ENCODE measurements at places on chromosomes 4 and X. TPM values are rescaled to one million over a fixed set of nuclear protein-coding genes. Genes with fewer than 3 reads are reported as not detected.

DNA sequence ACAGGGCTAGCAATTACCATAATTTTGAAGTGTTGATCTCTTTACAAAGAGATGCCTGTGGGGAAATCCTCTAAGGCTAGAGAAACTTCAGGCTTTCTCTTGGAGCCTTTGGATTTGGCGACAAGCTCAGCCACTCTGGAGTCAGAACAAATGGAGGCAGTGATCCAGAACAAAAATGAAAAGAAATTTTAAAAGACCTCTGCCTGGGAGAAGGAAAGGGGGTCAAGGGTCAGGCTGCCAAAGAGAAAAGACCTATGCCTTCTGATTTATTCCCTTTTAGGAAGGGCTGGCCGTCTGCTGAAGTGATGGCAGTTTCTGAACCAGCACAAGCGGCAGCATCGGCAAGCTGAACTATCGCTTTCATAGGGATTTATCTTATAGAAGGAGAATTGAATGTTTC lies 140.8 kb upstream of the SFRP2 start:
- H3K27me3 ChIP-seq, result no peaks in the 10 kb centered on the region
- no peak overlapping the region for H3K4me3 ChIP-seq
- no peak for DNase-seq
- peaks cover 5% of the 10 kb centered on the region for H3K4me1 ChIP-seq

The TSPAN6 gene
- total RNA-seq, result 37.9 TPM

- H3K4me3 ChIP-seq, result no peak overlapping the region
- no peaks in the 10 kb centered on the region for H3K27me3 ChIP-seq
- H3K36me3 ChIP-seq, result no peaks in the 10 kb centered on the region
- H3K27ac ChIP-seq, result no peak overlapping the region
- DNase-seq, result no peak
- H3K4me1 ChIP-seq, result no peaks in the 10 kb centered on the region
Observed at GRCh38 chrX:72373136-72373535, 67.4 kb upstream of the CITED1 start.

DNA sequence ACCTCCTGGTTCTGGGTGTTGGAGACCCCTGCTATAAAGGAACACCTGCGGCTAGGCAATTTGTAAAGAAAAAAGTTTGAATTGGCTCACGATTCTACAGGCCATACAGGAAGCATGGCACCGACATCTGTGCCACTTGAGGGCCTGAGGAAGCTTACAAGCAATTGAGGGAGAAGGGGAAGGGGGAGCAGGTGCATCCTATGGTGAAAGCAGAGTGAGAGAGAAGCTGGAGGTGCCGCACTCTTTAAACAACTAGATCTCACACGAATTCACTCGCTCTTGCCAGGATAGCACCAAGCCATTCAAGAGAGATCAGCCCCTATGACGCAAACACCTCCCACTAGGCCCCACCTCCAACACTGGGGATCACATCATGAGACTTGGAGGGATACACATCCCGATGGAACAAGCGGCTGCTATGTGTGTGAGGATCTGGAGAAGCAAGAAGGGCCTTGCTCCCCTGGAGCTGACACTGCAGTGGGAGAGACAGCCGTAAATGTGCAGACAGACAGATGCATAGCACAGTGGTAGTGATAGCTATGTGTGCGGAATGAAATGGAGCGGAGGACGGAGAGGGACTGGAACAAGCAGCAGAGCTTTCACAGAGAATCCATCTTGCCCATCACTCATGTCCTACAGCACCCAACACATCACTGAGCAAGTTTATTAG lies 60.7 kb upstream of the HELT start:
- H3K27me3 ChIP-seq, result peaks cover 4% of the 10 kb centered on the region
- DNase-seq, result no peak
- no peak overlapping the region for H3K4me3 ChIP-seq
- no peaks in the 10 kb centered on the region for H3K36me3 ChIP-seq
- no peaks in the 10 kb centered on the region for H3K4me1 ChIP-seq
- H3K27ac ChIP-seq, result no peak overlapping the region

The PGRMC2 gene
- 97.8 TPM for total RNA-seq

The NSG1 gene
- total RNA-seq, result 42.7 TPM

- H3K4me3 ChIP-seq, result no peak overlapping the region
- peaks cover 3% of the 10 kb centered on the region for H3K36me3 ChIP-seq
Observed at GRCh38 chr4:87356832-87357526, 34.0 kb downstream of the HSD17B11 start.

The ADGRA3 gene
- 9.8 TPM for total RNA-seq

- no peaks in the 10 kb centered on the region for H3K27me3 ChIP-seq
- no peak overlapping the region for H3K4me3 ChIP-seq
- H3K36me3 ChIP-seq, result no peaks in the 10 kb centered on the region
- peak; percentile 19 for DNase-seq
- H3K4me1 ChIP-seq, result no peaks in the 10 kb centered on the region
Observed at GRCh38 chrX:149453030-149453429, 52.1 kb downstream of the IDS start.

DNA sequence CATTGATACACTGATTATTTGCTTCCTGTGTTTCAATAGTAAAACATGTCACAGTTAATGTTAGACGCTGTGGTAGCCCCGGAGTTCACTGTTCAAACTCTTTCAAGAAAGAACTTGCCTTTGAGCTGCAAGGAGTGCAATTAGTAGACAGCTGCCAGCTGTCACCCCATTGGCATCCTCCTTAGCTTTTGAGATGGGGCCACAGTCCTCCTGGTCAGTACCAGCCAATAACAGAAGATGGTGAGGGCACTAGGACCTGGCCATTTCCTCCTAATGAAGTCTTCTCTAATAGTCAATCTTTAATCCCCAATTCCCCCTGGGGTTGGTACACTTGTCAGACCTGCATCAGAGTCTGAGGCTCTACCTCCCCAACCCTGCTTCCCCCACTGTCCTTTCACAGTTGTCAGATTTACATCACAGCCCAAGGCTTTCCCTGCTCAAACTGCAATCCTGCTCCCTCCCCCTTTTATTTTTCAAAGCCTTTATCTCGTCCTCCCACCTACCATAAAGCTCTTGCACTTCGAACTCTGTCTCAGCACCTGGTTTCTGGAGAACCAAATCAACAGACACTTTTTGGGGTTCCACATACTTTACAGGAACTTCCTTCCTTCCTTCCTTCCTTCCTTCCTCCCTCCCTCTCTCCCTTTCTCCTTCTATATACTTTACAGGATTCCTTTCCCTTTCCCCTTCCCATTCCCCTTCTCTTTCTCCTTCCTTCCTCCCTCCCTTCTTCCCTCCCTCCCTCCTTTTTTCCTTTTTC lies 182.0 kb downstream of the RASL11B start:
- H3K36me3 ChIP-seq, result no peaks in the 10 kb centered on the region
- DNase-seq, result no peak
- no peaks in the 10 kb centered on the region for H3K27me3 ChIP-seq
- H3K4me1 ChIP-seq, result no peaks in the 10 kb centered on the region
- no peak overlapping the region for H3K4me3 ChIP-seq

DNA sequence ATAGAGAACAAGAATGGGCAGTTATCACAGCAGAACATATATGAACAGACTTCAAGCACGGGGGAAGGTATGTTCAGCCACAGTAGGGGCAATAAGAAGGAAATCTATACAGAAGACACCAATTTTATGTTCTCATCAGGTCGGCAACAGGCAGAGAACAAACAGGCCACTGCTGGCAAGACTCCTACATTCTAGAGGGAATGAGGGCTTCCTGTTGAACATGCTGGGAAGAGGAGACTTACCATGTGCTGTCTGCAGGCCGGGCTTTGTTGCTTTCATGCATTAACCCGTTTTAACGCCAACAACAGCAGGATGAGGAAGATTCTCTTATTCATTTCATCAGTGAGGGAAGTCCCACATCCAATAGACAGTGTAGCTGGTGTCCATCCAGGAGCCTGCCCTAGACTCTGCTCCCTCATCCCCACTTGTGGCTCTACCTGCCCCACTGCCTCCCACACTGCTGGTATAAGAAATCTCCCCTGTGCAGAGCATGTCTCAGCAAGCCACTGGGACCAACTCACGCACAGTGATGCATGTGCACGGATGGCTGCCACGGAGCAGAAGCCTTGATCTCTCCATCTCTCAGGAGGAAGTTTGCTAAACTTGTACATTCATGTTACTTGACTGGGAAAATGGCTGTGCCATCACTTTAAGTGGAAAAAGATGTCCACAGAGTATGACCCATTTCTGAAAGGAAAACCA lies 84.5 kb downstream of the ACOX3 start:
- H3K36me3 ChIP-seq, result no peaks in the 10 kb centered on the region
- no peak overlapping the region for H3K27ac ChIP-seq
- DNase-seq, result no peak
- no peaks in the 10 kb centered on the region for H3K27me3 ChIP-seq

The GAB1 gene
- 42.0 TPM for total RNA-seq

DNA sequence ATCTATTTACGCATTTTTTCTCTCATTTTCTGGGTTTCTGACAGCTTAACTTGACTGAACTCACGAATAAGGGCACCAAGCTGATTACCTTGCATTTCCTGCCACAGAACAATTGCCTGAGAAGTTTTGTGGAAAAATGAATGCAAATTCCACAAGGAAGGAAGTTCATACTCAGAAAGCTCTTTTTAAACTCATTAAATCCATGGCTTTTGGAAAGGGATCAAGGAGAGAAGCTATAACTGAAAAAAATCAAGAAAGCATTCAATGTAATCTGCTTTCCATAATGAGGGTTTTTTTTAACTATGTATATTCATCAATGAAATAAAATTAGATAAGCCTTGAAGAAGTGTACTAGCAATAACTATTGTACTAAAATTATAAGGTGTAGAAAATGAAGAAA lies 252.5 kb downstream of the GPM6A start:
- H3K27me3 ChIP-seq, result no peaks in the 10 kb centered on the region
- H3K4me3 ChIP-seq, result no peak overlapping the region
- DNase-seq, result no peak
- H3K4me1 ChIP-seq, result no peaks in the 10 kb centered on the region
- H3K36me3 ChIP-seq, result no peaks in the 10 kb centered on the region
- H3K27ac ChIP-seq, result no peak overlapping the region

The TLR6 gene
- total RNA-seq, result 9.9 TPM

DNA sequence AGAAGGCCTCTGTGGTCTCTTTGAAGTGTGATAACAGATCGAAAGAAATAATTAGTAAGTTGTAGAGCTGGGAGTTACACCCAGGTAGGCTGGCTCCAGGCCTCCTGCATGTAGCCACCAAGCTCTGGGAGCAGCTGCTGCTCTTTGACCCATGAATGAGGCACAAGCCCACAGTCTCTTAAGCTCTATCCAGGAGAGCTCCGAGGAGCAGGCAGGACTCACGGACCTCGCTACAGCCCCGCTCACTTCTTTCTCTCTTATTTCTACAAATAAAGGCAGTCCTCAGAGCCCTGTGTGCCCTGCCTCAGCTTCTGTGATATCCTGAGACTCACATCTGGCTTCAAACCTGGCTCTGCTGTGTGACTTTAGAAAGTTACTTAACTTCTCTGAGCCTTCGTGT lies 86.9 kb downstream of the EVC start:
- no peaks in the 10 kb centered on the region for H3K27me3 ChIP-seq
- H3K4me1 ChIP-seq, result no peaks in the 10 kb centered on the region
- no peak overlapping the region for H3K4me3 ChIP-seq
- H3K27ac ChIP-seq, result no peak overlapping the region
- no peak for DNase-seq

DNA sequence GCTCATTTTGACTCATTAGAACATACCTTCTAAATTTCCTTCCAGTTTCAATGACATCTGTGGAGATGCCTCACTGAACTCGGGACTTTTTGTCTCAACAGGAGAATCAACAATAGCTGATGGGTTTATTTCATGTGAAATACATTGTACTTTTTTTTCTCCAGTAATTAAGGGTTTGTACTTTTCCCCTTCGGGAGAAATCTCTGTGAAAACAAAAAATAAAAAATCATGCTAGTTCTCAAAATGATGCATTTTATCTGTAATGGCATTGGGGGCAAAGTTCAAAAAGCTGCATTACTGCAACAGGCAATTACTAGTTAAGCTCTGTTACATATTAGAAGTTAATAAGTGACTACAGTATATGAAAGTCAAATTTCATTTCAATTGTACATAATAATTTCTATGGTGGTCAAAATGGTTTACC lies 167.3 kb upstream of the SH3RF1 start:
- DNase-seq, result no peak
- H3K4me3 ChIP-seq, result no peak overlapping the region
- no peaks in the 10 kb centered on the region for H3K36me3 ChIP-seq
- peaks cover 6% of the 10 kb centered on the region for H3K4me1 ChIP-seq
- H3K27ac ChIP-seq, result no peak overlapping the region

DNA sequence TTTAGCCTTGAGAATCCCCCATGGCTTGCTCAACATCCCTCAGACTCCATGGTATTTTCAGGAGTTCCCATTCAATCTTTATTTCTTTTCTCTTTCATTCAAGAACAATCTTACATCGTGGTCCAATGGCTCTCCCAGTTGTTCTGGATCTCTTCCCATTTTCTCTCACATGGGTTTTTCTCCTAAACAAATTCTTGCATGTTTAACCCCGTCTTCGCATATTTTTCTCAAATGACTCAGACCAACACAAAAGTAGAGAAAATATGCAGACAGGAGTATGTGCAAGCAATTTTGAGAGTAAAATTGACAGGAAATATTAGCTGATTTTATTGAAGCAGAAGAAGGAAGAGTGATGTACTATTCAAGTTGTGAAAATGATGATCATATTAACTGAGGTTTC lies 396.4 kb upstream of the TRAM1L1 start:
- no peak overlapping the region for H3K27ac ChIP-seq
- no peaks in the 10 kb centered on the region for H3K36me3 ChIP-seq
- no peak overlapping the region for H3K4me3 ChIP-seq
- H3K4me1 ChIP-seq, result no peaks in the 10 kb centered on the region
- no peak for DNase-seq
- H3K27me3 ChIP-seq, result no peaks in the 10 kb centered on the region

GRCh38 chrX:155115174-155115819 lies 44.0 kb downstream of the BRCC3 start:
- H3K36me3 ChIP-seq, result no peaks in the 10 kb centered on the region
- no peaks in the 10 kb centered on the region for H3K27me3 ChIP-seq
- no peak for DNase-seq
- H3K4me3 ChIP-seq, result no peak overlapping the region

DNA sequence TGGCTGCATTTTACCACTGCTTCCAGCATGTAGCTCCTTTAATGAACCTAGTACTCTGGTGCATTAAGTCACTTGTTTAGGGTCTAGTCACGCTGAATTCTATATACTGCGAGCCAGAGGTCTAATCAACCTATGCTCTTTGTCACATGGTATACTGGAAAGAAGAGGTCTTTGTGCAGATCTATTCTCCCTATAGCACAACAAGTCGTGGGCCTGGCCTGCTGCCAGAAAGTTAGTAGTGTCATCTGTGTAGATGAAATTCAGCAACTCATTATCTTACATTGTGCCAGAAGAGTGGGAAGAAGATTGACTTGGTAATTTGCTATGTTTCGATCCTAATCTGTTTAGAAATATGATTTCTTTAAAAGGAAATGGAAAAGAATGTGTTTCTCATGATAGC lies 80.8 kb downstream of the AWAT2 start:
- H3K4me1 ChIP-seq, result no peaks in the 10 kb centered on the region
- no peak overlapping the region for H3K27ac ChIP-seq
- H3K36me3 ChIP-seq, result no peaks in the 10 kb centered on the region

The TKTL1 gene
- not detected for total RNA-seq

The ADH7 gene
- not detected for total RNA-seq
